ENCODE measurements at places on chromosomes 1 and 21.
A peak's percentile ranks its signal among the peaks of the same experiment; 100 is the strongest.

DNA sequence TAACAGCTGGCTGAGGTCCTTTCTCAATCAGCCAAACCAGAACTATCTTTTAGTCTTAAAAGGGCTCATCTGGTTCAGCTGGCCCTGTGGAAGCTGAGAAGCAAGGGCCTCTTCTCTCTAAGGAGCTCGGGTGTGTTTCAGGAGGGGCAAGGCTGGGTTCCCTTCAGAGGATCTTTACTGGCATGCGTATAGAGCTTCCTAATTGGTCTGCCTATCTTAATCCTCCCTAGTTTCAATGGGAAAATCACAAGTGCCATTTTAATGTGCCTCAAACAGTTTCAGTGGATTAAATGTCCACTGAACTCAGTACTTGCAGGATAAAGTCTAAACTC is 81.5 kb upstream of the LBR start:
- no peak for DNase-seq

DNA sequence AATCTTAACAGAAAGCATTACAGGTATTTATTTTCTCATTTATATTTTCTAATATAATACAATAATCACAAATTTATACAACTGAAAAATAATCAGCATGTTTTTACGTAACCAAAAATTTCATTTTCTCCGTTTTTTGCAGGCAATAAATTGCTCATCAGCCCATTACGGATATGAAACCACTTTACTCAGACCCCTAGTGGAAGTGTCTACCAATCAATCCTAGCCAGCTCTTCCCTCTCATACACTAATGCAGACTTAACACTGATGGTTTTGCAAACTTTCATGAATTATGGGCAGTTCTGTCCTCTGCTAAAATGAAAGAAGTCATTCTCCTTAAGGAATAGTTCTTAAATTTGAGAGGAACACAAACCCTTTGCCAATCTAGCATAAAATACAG is 124.7 kb downstream of the EIF4G3 start:
- no peak for DNase-seq

GRCh38 chr1:240091614-240092300 is at the start of gene FMN2:
Gene FMN2 (plus strand): TSS chr1:240091883. CDS start chr1:240092110, 227 bp downstream.
- peak; percentile 81 for DNase-seq

GRCh38 chr1:12166834-12167492 is at the start of gene TNFRSF1B:
Gene TNFRSF1B (plus strand): TSS chr1:12166991. CDS start chr1:12167092, 101 bp downstream.
- DNase-seq = peak; percentile 22

- peak; percentile 44 for DNase-seq
These were observed 27.6 kb downstream of the C2CD2 start for GRCh38 chr21:41926117-41926806.

DNA sequence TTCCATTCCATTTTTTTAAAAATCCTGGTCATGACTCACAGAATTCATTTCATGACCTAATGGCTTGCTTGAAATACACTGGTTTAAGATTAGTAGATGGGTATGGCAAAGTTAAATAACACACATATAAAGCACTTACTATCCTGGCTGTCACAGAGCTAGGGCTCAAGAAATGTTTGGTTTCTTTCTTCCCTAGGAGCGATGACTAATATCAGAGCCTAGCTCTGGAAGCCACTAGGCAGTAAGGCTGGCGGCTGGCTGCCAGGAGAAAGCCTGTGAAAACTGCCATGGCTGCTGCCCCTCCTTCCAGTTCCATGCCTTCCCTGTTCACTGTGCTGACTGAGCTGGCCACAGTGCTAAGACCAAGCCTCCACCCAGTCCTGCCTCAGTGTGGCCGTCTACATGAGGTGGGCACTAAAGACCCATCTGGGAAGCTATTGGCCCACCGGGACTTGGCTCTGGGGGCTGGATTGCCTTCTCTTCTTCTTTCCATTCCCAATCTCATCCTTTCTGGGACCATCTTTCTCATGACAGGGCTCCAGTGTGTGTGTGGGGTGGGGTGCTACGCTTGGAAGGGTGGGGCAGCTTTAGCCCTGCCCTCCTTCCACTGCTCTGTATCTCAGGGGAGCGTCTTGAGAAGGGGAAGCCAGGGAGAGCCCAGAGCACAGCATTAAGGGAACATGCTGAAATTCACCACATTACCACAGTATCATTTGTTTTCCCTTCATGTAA is 10.8 kb upstream of the ASCL5 start:
- peak; percentile 90 for DNase-seq

DNA sequence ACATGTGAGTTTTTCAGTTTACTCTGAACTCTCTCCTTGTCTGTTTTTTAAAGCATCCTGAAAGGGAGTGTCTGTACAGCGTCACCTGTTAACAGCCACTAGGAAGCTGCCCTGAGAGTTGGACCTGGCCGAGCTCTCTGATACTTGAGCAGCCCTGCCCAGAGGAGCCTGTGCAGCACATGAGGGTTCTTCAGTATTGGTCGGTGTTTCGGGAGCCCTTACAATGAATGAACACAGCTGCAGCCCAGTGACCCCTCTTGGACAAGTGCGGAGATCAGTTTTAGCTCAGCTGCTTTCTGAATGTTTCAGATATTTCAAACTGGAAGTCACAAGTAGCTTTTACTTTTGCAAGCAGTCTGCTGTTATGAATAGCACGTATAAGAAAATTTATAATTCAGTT is 39.2 kb downstream of the ADARB1 start:
- DNase-seq = no peak

DNA sequence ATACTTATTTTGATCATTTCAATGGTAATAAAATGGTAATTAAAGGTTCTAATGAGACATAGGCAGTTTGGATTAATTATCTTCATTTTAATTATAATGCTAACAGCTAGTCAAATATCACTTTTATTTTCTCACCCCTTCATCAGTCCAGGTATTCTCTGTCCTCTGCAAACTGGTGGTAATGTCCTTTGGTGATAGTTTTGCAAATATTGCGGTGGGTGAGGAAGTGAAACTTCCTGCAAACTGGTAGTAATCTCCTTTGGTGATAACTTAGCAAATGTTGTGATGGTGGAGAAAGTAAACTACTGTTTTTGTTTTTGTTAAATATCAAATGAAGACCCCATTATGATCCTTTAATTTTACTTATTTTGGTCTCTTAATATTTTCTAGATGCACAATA is 209.0 kb downstream of the AMY1C start:
- DNase-seq = no peak

Measured in fibroblast of skin of right biceps (primary cell).